Hematopoietic multipotent progenitor cell (in vitro differentiated cells): ENCODE measurements at places on chromosomes 6 and 20.

DNA sequence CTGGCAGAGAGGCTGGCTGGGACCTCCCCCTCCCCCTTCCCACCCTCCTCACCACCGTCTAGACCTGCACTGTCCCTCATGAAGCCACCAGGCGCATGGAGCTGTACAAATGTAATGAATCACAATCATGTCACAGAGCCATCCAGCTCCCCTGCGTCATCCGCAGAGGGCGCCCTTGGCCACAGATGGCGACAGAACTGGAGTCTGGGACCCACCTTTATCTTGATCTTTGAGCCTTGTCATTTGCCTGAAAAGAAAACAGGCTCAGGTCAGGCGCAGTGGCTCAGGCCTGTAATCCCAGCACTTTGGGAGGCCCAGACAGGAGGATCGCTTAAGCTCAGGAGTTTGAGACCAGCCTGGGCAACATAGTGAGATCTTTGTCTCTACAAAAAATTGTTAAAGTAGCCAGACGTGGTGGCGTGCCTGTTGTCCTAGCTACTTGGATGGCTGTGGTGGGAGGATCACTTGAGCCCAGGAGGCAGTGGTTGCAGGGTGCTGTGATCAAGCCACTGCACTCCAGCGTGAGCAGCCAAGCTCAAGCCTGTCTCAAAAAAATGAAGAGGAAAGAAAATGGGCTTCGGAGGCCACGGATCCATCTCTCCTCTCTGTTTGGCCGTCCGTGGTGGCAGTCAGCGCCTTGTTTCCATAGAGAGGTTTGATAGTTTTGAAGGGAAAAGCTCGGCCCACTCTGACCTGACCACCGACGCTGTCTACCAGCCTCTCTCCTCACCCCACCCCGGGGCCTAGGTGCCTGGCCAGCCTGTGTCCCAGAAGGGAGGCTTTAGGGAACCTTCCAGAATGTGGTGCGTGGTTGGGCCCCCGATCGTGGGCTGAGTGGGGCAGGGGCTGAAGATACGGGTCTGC is 6.2 kb downstream of the COL9A3 start:
- DNase-seq, result no peak

- DNase-seq, result no peak
Measured at GRCh38 chr6:20565342-20565741, 31.1 kb downstream of the CDKAL1 start.

- DNase-seq, result peak; percentile 31
Measured at GRCh38 chr6:108622641-108623298, 62.1 kb downstream of the FOXO3 start.

DNA sequence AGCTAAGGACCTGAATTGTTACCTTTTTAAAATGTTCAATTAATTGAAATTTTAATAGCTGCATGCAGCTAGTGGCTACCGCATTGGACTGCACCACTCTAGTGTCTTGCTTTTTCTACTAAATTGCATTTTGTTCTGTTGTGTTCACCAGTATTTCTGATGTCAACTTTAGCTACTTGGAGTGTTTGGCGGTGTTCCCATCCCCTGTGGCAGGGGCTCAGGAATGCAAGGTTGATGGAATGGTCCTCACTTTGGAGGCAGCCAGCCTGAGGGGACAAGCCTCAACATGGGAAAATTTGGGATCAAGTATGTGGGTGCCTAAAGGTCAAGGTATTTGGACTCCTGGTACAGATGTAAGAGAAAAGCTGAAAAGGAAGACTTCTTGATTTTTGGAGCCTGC is 230.1 kb upstream of the PRND start:
- no peak for DNase-seq

DNA sequence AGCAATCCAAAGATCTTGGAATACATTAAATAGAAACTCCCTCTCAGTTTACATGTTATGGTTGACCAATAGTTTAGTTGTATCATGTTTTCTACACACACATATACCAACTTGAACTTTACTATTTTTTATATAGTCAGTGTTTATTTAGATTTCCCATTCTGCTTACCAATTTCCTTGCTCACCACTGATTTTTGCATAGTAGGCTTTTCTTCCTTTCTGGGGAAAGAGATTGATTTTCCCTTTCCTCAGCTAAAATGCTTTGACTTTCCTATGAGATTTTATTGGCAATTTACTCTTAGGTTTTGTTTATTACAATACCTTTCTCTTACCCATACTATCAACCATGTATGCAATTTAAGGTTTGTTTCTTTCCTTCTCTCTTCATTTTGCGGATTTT is 665.6 kb downstream of the PTPRT start:
- DNase-seq, result no peak

DNA sequence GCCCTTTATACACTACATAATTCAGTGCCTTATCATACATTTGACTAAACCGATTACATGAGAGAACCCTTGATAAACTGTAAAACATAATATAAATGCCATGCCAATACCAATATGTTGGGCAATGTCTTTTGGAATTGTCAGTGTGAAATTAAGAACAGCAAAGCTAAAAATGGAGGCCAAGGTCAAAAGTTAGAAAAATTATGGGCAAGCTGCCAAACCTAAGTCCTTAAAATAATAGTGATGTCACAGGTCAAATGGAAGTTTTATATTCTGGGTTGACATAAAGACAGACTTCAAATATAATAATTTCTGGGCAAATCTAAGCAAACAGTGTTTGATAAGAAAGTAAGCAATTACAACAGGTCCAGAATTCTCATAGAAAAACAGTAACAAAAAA is 696.7 kb downstream of the RNF144B start:
- no peak for DNase-seq

DNA sequence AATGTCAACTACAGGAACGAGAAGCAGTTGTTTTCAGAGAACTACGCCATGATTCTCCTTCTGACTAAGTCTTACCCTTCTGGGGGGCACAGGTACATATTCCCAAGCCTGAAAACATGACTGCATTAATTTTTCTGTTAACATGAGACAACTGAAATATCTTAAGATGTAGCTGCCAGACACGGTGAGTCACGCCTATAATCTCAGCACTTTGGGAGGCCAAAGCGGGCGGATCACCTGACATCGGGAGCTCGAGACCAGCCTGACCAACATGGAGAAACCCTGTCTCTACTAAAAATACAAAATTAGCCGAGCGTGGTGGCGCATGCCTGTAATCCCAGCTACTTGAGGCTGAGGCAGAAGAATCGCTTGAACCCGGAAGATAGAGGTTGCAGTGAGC is 21.7 kb downstream of the TBC1D20 start:
- no peak for DNase-seq

DNA sequence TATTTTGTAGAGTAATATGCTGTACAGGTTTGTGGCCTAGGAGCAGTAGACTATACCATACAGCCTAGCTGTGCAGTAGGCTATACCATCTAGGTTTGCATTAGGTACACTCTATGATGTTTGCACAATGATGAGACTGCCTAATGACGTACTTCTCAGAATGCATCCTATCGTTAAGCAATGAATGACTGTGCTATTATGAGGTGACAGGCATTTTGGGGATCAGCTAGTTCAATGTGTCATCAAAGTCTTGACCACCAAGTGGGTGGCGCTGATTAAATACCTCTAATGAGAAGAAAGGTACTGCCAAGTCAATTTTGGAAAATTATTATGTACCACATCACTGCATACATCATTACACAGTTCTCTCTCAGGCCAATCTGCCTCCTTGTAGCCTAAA is 190.2 kb downstream of the BACH2 start:
- no peak for DNase-seq

GRCh38 chr6:22069306-22069800 is 227.5 kb downstream of the PRL start:
- DNase-seq, result no peak

DNA sequence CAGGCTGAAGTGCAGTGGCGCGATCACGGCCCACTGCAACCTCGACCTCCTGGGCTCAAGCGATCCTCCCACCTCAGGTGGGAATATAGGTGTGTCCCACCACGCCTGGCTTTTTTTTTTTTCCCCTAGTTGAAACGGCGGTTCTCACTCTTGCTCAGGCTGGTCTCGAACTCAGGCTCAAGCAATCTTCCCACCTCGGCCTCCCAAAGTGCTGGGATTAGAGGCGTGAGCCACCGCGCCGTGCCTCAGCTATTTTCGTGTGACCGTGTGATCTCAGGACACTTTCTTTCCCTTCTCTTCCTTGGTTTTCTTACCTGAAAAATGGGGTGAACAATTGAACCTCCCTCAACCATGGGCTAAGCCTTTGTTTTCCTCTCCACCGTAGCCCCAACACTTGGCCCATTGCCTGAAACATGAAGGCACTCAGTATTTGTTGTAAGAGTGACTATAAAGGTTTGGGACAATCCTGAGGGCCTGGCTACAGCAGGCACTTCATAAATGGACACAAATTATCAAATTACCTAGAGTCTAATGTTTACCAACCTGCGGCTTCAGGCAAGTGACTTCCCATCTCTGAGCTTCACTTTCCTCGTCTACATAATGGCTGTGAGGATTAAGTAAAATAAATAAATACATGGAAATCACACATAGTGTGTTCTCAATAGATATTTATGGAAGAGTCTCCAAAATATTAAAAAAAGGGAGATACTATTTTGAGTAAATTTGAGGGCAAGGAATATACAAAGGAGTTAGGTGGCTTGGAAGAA is 31.4 kb upstream of the ID1 start:
- no peak for DNase-seq

GRCh38 chr6:35731736-35732532 is 4.9 kb upstream of the ARMC12 start:
- peak; percentile 91 for DNase-seq

DNA sequence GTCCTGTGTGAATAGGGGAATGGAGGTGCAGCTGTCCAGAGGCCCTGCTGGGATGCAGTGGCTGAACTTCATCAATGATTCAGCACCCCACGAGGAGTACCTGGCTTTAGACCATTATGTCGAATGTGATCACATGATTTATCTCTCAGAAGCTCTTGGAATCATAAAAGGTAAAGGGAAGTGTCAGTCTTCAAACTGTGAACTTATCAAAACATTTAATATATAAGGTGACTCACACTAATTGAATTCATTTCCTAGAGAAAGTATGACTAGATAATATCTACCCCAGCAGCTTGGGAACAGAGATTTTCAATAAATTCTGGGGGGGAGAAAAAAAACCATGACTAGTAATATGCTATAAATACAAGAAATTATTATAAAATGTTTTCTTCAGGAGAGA is 29.5 kb downstream of the ALDH8A1 start:
- DNase-seq, result no peak

GRCh38 chr6:139569566-139569965 is 195.1 kb upstream of the CITED2 start:
- no peak for DNase-seq

DNA sequence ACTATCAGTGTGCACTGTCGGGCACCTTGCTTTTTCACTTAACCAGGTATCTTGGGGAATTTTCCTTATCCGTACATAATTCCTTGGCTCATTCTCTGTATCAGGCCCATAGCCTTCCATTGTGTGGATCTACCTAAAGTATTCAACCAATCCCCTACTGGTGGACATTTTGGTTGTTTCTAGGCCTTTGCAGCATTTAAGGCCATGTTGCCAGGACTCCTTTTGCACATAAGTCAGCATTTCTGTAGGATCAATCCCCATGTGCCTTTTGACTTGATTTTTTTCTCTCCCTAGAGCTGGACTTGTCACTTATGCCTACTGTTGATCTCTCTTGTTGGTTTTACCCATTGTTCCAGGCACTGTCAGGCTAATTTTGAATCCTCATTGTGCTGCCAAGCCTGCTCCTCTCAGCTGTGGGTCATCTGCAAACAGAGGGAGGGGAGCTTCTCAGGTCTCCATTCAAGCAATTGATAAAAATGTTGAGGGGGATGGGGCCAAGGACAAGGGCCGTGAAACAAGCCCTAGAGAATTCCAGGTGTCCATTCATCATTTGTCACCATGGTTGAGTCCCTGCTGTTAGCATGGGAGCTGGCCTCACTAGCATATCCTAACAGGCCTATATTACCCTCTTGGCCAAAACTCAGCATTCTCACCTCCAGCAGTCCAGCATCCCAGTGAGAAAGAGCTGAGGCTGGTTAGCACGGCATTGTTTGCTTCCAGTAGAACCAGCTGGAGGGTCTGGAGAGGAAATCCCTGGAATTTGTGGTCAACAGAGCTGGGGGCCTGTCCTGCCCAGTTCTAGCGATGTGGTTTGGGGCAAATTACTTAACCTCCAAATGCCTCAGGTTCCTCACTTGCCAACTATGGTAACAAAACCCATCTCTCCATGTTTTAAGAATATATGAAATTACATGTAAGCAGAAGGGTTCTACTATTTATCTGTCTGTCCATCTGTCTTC is 178.4 kb downstream of the MRPL14 start:
- no peak for DNase-seq

DNA sequence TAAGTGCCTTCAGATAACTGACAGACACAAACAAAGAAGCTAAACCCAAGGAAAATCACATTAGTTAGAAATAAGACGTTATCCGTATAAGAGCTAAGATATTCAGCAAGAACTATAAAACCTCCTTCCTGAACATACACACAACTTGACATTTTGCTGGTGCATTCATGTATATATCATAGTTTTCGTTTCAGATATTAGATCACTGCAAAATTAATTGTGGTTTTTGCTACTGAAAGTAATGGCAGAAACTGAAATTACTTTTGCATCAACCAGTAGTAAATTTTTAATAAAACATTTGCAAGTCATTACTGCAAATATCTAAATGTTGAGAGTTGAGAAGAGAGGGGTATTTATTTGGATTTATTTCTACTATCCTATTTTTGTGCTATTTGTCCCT is 26.1 kb upstream of the KCNQ5 start:
- no peak for DNase-seq

DNA sequence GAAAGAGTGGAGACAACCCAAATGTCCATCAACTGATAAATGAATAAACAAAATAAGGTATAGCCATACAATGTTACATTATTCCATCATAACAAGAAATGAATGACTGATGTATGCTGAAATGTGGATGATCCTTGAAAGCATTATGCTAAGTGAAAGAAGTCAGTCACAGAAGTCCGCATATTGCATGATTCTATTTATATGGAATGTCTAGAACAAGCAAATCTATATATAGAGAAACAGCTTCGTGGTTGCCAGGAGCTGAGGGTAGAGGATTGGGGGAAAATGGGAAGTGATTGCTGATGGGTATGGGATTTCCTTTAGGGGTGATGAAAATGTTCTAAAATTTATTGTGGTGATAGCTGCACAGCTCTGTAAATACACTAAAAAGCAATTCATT is 196.8 kb downstream of the ATXN1 start:
- no peak for DNase-seq

- DNase-seq, result no peak
Measured at GRCh38 chr6:99114769-99115406, 167.1 kb upstream of the FBXL4 start.

DNA sequence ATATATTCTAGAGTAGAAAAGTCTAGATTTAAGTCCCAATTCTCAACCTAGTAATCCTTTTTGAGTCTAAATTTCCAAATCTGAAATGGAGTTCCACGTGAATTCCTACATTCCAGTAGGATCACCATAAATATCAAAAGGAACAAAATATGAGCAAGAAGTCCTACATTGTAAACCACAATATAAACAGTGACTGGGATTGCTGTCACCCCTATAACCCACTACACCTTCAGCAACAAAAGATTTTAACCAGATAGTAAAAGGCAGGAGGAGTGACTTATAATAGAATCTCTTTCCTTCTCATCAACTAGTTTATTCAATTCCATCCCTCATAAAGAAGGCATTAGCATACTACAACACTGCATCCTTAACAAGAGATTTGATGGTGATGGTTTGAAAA is 210.6 kb downstream of the KIF16B start:
- no peak for DNase-seq

GRCh38 chr6:166707045-166707444 is 80.0 kb upstream of the RPS6KA2 start:
- no peak for DNase-seq
